Germinal center (tissue), 1 donor: ENCODE measurements at places on chromosomes 3 and 15.

DNA sequence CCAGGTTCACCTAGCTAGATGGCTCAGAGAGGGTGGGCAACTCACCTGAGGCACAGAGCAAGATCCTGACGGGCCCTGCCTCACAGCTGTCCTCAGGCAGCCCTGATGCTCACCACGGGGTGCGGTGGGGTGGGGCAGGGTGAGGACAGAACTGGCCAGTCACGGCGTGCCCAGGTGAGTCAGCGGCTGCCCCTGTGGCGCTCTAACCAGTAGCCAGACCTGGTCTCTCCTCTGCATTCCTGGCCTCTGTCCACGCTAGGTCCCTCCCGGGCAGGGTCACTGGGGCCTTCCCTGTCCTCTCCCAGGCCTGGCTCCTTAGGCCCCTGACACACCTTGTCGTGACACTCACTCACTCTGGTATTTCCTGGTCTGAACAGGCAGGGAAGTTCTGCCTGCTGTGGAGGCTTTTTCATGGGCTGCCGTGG, 901 bp downstream of the ALS2CL start:
- no peak for DNase-seq

- no peak for DNase-seq
Measured at GRCh38 chr15:67244971-67245478, 9.4 kb downstream of the AAGAB start.

GRCh38 chr15:84812842-84813241, 4.3 kb upstream of the ALPK3 start:
- no peak for DNase-seq

DNA sequence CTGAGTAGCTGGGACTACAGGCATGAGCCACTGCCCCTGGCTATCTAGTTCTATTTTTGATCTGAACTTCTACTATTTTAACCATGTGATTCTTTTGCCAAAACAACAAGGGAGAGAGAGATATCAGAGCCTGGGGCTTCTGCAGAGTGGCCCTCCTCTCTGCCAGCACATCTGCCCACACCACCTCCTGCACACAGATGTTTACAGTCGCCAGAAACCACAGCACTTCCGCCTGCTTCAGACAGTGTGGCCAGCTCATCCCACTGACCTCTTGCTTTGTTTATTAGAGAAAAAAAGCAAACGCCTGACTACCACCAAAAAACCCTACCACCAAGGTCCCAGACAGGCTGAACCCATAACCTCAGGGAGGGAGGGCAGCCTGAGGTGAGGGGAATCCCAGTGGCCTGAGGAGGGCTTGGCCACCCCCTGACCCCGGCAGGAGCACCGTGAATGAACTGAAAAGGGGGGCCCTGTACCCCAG, 85.9 kb upstream of the ABHD2 start:
- DNase-seq, result no peak

- peak; percentile 38 for DNase-seq
Measured at GRCh38 chr3:183159333-183159732, 3.2 kb downstream of the LAMP3 start.

GRCh38 chr15:40061212-40061901, 22.4 kb upstream of the SRP14 start:
- no peak for DNase-seq

GRCh38 chr3:72768481-72768880, 79.8 kb downstream of the SHQ1 start:
- no peak for DNase-seq

- no peak for DNase-seq
Measured at GRCh38 chr15:59306520-59307164, 66.0 kb downstream of the MYO1E start.

DNA sequence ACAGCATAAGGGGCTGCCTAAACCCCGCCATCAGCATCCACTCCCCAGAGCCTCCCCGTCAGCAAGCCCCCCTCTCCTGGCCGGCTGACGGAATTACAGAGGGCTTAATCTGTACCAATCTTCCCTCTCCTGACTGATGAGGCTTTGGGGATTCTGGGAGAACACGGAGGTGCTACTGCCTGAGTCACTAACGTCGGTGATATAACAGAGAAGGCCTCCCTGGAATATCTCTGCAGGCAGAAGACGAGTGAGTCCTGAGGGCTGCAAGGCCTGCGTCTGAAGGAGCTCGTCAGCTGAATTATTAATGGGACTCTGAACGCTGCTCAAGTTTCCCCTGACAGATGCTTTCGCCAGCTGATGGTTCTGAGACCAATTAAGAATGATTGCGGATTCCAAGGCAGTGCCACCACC, 147.7 kb downstream of the XXYLT1 start:
- no peak for DNase-seq

- no peak for DNase-seq
Measured at GRCh38 chr3:50127251-50127691, 27.9 kb upstream of the SEMA3F start.

DNA sequence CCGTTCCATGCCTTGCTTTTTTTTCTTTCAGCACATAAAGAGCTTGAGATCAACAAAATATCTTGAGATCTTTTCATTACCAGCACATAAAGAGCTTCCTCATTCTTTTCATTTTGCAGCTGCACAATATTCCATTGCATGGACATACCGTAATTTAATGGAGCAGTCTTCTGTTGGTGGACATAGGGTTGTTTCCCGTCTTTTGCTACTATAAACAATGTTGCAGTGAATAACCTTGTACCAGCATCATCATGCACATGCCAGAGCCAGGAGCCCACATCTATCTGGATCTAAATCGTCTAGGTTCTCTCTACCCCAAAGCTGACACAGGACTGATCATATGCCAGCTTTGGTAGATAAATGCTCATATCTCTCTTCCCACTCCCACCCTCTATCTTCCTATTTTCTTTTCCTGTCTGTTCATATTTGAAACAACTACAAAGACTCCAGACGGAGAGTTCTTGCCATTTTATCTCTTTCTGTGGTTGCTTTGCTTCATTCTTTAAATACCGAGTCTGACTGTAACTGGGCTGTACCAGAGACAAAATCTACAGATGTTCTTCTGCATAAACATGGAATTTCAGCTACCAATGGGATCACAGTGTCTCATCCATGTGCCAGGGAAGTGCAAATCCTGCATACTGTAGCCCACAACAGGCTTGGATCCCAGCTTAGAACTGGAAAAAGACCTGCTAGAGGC, 47.1 kb upstream of the AKAP13 start:
- no peak for DNase-seq

DNA sequence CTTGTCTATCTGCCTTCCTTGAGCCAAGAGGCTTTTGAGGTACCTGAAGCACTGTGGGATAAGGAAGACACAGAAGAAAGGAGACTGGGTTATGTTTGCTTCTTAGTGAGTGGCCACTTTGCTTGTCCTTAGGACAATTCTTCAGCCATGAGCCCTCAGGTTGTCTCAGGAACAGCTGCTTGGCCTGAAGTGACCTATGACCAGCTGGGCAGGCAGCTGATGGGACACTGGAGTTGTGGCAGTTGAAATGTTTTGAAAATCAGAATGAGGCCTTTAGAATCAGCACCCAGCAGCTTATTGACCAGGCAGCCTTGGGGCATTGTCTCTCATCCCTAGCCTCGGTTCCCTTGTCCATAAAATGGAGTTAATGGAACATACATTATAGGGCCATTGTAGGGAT, 37.0 kb downstream of the RBP2 start:
- DNase-seq, result no peak

- DNase-seq, result no peak
Measured at GRCh38 chr15:95869920-95870319, 460.6 kb upstream of the NR2F2 start.

DNA sequence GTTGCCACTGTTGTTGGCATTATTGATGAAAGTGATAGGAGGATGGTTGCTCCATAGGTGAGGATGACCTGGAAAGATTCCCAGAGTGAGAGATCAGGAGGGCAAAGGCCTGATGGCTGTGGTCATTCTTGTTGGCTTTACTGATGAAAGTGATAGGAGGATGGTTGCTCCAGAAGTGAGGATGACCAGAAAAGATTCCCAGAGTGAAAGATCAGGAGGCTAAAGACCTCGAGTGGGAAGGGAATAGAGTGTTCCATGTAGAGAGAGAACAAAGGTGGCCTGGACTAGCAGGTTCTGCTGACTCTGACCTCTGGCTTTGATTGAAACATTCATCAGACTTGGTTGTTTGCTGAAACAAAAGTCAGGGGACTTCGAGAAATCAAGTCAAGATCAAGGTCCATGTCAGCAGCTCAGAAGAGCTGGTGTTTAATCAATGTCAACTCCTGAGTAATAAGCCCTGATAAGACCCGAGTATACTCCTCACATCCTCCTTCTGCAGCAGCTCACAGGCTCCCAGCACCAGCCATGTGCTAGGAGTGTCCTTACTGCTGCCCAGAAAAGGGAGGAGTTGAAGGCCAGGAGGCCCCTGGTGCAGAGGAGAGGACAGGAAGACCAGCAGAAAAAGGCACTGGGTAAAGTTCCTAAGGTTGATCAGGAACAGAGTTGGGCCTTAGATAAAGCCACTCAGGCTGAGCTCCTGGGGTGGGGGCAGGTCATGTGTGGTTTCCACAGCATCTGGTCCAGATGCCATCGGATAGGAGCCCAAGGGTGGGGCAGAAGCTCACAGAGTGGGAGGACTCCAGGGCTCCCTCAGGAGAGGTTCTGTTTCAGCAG, 19.9 kb downstream of the CYP8B1 start:
- no peak for DNase-seq

DNA sequence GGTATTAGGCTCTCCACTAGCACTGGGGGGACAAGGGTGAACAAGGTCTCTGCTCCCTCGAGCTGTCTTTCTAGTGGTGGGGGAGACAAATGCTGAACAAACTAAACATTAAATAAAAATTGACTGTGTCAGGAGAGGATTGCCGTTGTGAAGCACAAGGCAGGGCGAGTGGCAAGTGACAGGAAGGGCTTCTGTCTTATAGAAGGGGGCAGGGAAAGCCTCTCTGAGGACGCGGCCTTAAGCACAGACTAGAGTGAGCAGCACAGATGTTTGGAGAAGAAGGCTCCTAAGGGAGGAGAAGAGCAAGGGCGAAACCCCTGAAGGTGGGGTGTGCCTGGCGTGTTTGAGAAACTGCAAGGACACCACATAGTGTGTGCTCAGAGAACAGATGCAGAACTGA, 50.9 kb upstream of the ATP2B2 start:
- no peak for DNase-seq

- DNase-seq, result no peak
Measured at GRCh38 chr3:78906245-78906644, 861.6 kb downstream of the ROBO1 start.

- no peak for DNase-seq
Measured at GRCh38 chr3:125300416-125300815, 74.7 kb downstream of the ZNF148 start.

GRCh38 chr3:122004991-122005565, 17.0 kb downstream of the ILDR1 start:
- peak; percentile 36 for DNase-seq

- DNase-seq, result no peak
Measured at GRCh38 chr3:60096403-60096802, 1046.6 kb upstream of the CFAP20DC start.

- no peak for DNase-seq
Measured at GRCh38 chr3:7630351-7630911, 769.5 kb downstream of the GRM7 start.

DNA sequence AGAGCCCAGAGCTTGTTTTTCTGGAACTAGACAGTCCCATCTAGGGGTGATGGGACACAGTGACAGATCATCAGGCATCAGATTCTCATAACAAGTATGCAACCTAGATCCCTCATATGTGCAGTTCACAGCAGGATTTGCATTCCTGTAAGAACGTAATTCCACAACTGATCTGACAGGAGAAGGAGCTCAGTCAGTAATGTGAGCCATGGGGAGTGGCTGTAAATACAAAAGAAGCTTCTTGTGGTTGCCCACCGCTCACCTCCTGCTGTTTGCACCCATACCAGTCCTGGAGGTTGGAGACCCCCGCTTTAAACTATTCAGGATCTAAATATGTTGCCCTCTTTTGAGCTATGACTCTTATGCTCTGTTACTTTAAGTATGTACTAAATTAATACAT, 167.3 kb downstream of the ALCAM start:
- DNase-seq, result no peak

DNA sequence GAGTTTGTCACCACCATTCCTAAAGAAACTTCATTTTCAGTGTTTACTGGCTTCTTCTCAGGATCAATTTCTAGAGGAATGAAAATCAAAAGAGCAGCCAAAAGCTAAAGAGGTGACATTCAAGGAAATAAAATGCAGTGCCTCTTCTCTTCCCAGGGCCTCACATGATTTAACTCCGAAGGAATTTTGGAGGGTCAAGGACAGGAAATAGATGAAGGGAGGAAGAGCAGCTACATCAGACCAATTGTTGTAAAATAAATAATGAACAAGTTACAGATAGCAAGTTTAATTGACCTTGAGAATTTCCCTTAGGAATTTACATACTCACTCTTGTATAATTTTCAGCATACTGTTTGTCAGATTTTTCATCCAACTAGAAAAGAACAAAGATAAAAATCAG, 78.1 kb downstream of the LRRFIP2 start:
- DNase-seq, result no peak

DNA sequence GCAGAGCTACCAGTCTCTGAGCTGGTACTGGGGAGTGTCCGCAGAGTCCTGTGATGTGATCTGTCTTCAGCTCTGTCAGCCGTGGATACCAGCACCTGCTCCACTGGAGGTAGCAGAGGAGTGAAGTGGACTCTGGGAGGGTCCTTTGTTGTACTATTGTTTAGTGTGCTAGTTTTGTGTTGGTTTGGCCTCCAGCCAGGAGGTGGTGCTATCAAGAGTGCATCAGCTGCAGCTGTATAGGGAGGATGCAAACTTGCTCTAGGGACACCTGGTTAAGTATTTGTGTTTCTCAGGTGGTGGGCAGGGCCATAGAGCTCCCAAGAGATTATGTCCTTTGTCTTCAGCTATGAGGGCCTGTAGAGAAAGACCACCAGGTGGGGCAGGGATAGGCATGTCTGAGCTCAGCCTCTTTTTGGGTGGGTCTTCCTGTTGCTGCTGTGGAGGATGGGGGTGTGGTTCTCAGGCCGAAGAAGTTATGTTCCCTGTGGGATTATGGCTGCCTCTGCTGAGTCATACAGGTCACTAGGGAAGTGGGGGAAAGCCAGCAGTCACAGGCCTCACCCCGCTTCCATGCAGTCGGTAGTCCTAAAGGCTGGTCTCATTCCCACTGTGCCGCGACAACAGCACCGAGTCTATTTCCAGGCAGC, 443.2 kb upstream of the TBL1XR1 start:
- no peak for DNase-seq

- no peak for DNase-seq
Measured at GRCh38 chr3:46907271-46907670, 29.8 kb downstream of the PTH1R start.

- no peak for DNase-seq
Measured at GRCh38 chr15:66891776-66892175, 173.6 kb upstream of the SMAD3 start.

- DNase-seq, result no peak
Measured at GRCh38 chr15:90691369-90691768, 25.8 kb upstream of the BLM start.

DNA sequence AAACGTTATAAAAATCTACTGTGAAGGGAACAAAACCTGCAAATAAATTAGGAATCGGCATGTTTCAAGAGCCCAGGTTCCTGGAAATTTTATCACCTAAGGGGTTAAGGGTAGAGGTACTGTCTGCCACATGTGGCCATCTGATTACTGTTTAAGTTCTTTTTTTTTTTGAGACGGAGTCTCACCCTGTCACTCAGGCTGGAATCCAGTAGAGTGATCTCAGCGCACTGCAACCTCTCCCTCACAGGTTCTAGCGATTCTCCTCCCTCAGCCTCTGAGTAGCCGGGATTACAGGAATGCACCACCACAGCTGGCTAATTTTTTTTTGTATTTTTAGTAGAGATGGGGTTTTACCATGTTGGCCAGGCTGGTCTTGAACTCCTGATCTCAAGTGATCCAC, 35.8 kb downstream of the UQCC5 start:
- no peak for DNase-seq

GRCh38 chr3:11091791-11092190, 62.5 kb upstream of the HRH1 start:
- DNase-seq, result no peak

GRCh38 chr3:121737644-121738043, 11.9 kb downstream of the GOLGB1 start:
- no peak for DNase-seq
